ENCODE measurements at places on chromosomes 4 and X.

DNA sequence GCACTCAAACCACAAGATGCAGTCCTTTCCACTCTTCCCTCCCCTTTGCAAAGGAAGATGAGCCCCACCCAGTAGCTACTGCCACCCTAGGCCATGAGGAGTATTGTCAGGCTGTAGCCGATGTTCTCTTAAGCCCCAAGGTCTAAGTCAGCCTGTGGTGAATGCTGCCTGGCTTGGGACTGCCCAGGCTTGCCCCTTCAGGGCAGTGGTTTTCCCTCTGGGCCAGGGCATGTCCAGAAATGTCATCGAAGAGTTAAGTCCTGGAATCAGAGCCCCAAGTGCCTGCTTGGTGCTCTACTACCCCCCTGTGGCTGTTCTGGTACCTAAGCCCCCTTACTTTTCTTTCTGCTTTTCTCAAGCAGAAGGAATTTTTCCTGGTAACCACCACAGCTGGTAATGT, 11.8 kb upstream of the PGK1 start:
- DNase-seq: no peak

DNA sequence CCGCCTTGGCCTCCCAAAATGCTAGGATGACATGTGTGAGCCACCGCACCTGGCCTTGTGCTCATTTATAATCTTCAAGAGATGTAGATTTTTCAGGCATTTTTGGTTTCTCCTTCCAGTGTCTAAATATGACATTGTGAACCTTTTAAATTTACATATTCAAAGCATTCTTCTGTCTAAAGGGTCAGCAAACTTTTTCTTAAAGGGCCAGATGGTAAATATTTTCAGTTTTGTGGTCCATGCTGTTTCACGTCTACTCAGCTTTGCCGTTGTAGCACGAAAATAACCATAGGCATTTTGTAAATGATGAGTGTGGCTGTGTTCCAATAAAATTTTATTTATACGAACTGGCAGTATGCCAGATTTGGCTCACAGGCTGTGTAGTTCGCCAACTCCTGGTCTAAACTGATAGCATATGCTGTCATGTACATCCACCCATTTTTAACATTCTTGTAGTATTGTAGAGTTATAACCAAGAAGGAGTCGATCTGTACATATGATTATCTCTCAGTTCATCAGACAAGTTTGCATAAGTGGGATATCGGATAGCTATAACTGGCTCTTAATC, 12.7 kb upstream of the GCNA start:
- DNase-seq: no peak

DNA sequence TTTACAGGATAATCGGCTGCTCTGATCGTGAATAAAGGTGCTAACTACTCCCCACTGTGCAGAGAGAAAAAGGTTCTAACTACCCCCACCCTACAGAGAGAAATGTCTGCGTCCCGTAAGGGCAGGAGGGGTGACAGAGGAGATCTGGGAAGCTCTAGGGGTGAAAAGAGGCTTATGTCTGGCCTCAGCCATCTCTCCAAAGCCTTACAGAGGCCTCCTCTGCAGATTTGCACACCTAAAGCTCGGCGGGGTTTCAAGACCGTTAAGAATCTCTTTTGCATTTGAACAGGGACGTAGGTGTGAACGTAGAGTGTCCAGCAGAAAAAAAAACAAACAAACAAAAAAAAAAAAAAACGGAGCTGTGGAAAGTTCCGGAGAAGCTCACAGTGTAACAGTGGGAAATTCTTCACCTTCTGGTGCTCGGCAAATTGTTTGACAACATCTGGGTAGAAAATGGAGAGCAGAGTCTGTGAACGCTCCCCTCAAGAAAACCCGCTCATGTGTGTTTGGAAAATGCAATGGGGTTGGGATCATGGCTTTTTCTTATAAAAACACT, 161.0 kb downstream of the SHOX start:
- no peak for DNase-seq

DNA sequence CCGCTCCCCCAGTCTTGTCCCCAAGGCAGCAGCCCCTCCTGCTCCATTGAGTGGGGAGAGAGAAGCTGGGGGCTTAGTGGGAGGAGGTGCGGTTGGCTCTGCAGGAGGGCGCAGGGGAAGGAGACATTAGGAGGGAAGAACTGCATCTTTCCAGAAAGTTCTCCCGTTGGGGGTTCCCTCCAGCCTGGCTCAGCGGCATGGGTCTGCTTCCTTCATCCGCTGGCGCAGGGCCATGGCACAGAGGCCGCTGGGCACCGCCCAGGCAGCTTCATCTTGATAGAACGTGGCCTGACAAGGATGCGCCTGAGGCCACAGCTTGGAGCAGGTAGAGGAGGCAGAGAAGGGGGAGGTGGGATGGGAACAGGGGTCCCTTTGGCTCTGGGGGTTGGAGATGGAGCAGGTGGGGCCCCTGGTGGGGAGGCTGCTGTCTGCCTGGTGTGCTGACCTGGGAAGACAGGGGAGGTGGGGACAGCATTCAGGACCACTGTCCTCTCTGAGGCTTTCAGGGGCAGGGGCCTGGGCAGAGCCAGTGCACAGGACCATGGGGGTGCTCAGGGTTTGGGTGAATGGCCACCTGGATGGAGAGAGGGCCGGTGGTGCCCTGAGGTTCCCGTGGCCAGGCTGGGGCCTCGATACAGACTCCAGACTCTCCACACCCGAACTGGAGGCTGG, 12.1 kb downstream of the DOK7 start:
- no peak for DNase-seq

- DNase-seq: no peak
Observed at GRCh38 chr4:78734441-78735162, 41.5 kb upstream of the BMP2K start.

GRCh38 chr4:3205995-3206394, 43.0 kb upstream of the MSANTD1 start:
- DNase-seq: no peak

DNA sequence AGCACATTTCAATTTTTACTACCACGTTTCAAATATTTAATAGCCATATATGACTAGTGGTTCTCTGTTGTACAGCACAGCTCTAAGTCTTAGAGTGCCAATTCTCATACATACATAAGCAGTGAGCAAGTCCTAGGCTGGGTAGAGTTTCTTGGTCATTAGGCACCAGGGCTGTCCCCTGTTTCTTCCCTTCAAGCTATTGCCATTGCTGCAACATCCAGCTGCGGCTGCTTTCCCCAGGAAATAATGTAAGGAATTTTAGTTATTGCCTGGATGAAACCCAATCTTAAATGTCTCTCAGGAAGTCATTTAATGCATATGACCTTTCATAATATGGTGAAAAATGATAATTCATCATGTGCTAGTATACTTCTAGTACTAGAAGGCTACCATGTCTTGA, 74.1 kb upstream of the PPP3CA start:
- no peak for DNase-seq

- DNase-seq: no peak
Observed at GRCh38 chrX:118727686-118728339, 407 bp downstream of the IL13RA1 start.

DNA sequence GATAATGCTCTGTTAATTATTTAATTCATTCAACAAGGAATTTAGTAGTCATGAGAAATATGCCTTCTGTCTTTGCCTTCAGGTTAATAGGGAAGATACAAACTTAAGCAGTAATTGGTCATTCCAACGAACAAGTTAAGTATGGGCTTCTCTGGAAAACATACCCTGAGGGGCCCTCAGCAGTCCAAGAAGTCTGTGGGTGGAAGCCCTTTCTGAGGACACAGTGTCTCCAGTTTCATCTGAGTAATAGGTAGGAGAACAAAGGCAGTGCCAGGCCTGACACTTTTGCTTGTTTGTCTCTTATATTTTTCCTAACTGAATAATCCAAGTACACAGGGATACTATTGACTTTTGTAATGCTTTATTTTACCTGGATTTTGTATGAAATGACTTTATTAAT, 262.5 kb downstream of the FBXW7 start:
- DNase-seq: no peak

DNA sequence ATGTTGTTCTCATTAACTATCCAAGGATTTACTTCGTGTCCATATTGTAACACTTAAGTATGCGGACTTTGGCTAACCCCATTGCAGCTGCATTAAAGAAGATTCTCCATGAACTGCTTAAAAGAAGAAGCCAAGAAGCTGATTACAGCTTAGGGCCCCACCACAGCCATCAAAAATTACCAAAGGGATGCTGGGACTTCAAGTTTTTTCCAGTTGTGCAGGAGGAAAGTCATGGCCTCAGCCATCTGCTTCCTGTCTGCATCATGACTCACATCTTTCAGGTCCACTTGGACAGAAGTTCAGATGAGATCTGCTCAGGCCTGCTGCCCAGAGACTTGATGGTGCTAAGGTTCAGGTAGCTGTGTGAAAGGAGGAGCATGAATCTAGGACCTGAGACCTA, 38.8 kb upstream of the CAPN6 start:
- DNase-seq: no peak

GRCh38 chr4:122576261-122577188, 44.3 kb downstream of the IL21 start:
- DNase-seq: no peak

DNA sequence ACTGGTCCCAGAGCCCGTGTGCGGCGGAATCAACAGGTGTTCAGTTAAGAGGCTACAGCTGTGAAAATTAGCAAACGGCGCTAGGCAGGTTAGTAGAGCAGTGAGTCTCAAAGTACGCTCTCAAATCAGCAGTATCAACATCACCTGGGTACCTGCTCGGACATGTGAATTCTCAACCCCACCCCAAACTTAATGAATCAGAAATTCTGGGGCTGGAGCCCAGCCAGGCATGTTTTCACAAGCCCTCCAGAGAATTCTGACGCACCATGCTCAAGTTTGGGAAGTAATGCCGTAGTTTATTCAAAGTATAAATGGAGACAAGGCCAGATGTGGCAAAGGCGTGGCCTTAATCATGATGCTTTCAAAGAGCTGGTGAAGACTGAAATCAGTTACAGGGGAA, 58.2 kb upstream of the PTCHD1 start:
- no peak for DNase-seq

GRCh38 chr4:63580796-63581475, 828.3 kb downstream of the TECRL start:
- DNase-seq: no peak

- DNase-seq: no peak
Observed at GRCh38 chr4:188008377-188008776, 12.8 kb downstream of the ZFP42 start.

GRCh38 chrX:118074196-118074595, 42.4 kb downstream of the KLHL13 start:
- DNase-seq: no peak

- DNase-seq: no peak
Observed at GRCh38 chrX:65587616-65588526, 53.3 kb upstream of the LAS1L start.

GRCh38 chr4:140088323-140088967, 65.5 kb downstream of the MAML3 start:
- no peak for DNase-seq

GRCh38 chrX:23662853-23663252, 4.4 kb upstream of the PRDX4 start:
- DNase-seq: no peak

DNA sequence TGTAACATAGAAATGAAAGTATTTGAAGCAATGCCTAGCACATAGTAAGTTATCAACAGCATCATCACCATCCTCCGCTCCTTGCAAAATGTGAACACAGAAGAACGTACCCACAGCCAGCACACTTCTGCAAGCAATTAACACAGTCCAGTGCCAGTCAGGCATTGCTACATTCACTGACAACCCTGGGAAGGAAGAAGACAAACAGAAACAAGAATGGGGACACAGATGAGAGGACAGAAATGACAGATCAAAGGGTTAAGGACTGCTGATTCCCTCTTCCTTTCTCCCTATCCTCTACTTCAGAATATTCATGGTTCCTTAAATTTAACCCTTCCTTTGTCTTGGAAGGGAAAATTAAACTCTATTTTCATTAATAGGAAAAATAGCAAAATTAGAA, 53.1 kb downstream of the CHM start:
- no peak for DNase-seq

- DNase-seq: no peak
Observed at GRCh38 chrX:134144231-134144630, 92.8 kb upstream of the CCDC160 start.

DNA sequence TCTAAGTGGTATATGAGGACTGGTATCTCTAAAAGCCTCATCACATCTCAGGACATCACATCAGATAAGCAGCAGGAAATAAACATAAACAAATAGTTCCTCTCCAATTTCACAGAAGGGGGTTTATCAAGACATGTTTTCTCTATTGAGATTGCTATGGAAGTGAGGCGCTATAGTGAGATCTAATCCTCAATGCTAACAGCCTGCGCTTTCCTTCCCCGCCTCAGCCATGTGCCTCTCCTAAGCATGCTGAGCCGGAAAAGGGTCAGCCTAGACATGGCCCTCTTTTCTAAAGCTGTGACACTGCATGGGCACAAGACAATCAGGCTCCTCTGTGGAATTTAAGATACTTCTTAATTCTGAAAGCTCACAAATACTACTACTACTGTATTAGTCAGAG, 286.1 kb downstream of the INPP4B start:
- no peak for DNase-seq

GRCh38 chrX:11367609-11368430, 74.6 kb downstream of the AMELX start:
- no peak for DNase-seq

DNA sequence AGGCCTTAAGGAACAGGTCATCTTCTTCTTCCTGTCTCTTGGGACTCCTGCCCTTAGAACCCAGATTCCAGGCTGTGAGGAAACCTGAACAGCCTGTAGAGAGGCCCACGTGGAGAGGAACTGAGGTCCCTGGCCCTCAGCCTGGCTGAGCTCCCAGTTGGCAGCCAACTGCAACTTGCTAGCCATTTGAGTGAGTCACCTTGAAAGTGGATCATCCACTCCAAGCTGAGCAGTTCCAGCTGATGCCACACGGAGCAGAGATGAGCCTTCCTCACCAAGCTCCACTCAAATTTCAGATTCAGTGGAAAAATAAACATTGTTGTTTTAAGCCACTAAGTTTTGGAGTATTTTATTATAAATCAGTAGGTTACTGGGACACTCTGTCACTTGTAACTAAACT, 392.5 kb downstream of the BCOR start:
- no peak for DNase-seq

GRCh38 chr4:182142176-182143085, 100.8 kb upstream of the TENM3 start:
- peak; percentile 26 for DNase-seq

DNA sequence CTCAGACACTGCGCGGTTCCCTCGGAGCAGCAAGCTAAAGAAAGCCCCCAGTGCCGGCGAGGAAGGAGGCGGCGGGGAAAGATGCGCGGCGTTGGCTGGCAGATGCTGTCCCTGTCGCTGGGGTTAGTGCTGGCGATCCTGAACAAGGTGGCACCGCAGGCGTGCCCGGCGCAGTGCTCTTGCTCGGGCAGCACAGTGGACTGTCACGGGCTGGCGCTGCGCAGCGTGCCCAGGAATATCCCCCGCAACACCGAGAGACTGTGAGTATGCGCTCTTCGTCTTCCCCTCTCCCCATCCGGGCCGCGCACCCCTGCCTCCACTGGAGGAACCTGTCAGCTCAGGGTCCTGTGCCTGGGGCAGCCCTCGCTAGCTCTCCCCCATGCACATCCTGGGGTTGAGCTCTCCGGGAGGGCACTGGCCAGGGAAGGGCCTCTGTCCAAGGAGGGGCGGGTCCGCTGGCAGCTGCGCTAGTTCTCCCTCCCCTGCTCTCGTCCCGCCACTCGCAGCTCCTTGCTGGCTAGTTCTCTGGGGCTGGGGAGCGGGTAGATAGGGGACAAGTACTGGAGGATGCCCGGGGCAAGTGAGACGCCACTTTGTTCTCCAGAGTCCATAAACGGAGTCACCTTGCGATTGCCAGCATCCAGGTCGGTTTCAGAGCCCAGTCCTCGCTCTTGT, 2.2 kb downstream of the SLIT2 start:
- DNase-seq: no peak

All from NCI-H510A (cell line).